Renal cortical epithelial cell (primary cell): ENCODE measurements at places on chromosomes 1 and 21. TPM values are rescaled to one million over a fixed set of nuclear protein-coding genes. Genes with fewer than 3 reads are reported as not detected.

DNA sequence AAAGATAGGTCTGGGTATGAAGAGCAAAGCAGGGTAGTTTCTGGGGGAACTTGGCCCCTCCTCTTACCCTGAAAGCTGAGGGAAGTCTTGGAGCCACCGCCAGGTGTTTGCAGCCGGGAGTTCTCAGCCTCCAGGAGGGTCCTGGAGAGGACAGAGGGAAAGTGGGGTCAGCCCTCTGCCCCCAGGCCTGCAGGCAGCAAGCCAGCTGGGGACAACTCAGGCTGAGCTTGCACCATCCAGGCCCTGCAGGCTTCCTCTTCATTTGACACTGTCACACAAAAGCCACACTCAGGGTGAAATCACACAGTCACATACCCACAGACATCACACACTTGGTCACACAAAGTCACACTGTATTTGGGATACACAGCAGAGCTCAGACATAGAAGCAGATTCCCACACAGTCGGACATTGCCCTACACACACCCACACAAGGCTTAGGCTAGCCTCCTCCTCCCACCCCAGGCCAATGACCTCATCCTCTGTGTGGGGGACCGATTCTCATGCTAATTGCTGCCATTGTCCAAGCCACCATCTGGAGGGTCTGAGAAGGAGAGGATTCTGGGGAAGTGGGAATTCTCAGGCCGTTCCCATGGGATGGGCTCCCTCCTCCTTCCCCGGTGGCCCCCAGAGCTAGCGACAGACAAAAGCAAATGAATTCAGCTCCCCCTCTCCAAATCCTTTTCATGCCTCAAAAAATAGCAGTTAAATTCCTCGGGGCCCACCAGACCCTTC, 3.7 kb downstream of the NES start:
- no peak for DNase-seq

- no peak for DNase-seq
These were observed 36.2 kb upstream of the KCNA10 start for GRCh38 chr1:110554871-110555801.

GRCh38 chr1:182114627-182115023, 53.1 kb upstream of the ZNF648 start:
- no peak for DNase-seq

GRCh38 chr21:36602735-36603134, 96.2 kb upstream of the SIM2 start:
- DNase-seq, result no peak

The GOLT1A gene
- 0.75 and 2.3 TPM in 2 replicates for total RNA-seq

GRCh38 chr1:48858200-48858920, 81.7 kb upstream of the BEND5 start:
- DNase-seq, result no peak
